Stimulated activated CD8-positive, alpha-beta memory T cell treated with anti-CD3 and anti-CD28 coated beads, Interleukin-15, amount 100 ng/mL, for 24 hours (primary cell): ENCODE measurements at places on chromosomes 5 and 9.

GRCh38 chr9:5593904-5594303 is 35.0 kb upstream of the RIC1 start:
- DNase-seq: no peak

GRCh38 chr9:91193658-91194391 is 167.9 kb downstream of the AUH start:
- peak; percentile 55 for DNase-seq

GRCh38 chr5:140251527-140251973 is 51.4 kb downstream of the PFDN1 start:
- DNase-seq: peak; percentile 8

GRCh38 chr5:133086366-133086875 is 34.6 kb downstream of the HSPA4 start:
- DNase-seq: no peak

- no peak for DNase-seq
Observed at GRCh38 chr5:166341740-166342337, 1949.6 kb upstream of the WWC1 start.

DNA sequence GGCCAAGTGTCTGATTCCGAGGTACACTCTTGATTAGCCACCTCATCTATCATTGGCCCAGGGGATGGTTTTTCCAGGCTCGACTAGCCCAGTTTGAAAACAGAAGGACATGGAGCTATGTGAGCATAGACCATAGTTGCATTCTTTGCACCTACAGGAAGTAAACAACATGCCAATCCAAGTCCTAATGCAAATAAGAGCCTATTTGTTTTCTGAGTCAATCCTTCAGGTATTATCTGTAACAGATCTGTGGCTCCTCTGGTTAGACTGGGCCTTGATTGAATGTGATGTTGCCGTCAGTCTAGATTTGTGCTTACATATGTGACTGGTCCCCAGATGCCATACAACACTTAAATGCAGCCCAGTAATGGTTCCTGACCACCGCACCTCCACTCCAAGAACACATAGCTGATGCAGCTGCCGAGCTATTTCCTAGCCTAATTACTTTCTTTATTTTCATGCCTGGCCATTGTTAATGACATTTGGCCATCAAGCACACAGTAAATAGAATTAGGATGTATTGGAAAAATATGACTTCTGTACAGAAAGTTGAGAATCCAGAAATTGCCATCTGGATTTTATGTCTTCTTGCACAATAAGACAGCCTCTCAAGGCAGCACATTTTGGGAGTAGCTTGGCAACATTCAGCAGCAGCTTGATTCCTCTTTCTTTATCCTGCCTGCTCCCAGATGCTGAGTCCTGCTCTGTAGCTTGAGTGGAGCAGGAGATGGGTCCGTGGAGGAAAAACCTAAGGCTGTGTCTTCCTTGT is 29.5 kb upstream of the ARHGAP26 start:
- DNase-seq: no peak

- DNase-seq: no peak
Observed at GRCh38 chr5:52947208-52947607, 41.9 kb upstream of the ITGA2 start.

- no peak for DNase-seq
Observed at GRCh38 chr5:90882448-90882847, 323.9 kb downstream of the ADGRV1 start.

- no peak for DNase-seq
Observed at GRCh38 chr9:113255438-113255837, 19.9 kb downstream of the CDC26 start.

DNA sequence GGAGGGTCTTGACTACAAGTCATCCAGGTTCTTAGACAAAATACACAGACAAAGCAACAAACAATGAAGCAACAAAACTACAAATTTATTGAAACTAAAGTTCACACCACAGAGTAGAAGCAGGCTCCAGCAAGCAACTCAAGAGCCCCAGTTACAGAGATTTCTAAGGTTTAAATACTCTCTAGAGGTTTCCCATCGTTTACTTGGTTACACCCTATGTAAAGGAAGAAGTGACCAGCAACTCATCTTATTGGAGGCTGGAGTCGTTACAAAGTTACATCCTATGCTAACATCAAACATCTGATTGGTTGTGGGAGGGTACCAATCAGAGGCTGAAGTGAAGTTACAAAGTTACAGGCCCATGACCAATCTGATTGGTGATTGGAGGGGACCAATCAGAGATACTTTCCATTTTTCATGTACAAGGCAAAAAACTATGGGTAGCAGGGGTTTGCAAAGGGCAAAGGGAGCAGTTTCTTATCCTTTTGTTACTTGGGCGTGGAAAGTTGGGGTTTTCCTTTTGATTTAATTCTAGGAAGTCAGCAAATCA is 2292.6 kb upstream of the C9orf72 start:
- DNase-seq: no peak

DNA sequence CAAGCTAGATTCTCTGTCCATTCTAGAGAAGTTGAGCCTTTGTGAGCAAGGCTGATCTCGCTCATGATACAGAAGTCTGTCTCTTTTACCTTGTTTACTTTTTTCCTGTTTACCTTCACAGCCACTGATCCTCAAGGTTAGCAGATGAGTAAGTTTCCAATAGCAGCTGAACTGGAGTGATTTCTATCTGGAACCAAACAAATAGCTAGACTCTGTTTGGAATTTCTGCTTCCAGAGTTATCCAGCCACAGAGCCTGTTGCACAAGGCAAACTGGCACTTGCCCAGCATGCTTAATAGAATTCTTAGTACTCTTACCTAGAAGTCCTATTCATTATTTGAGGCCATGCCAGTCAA is 12.8 kb upstream of the PANK3 start:
- DNase-seq: no peak

- DNase-seq: no peak
Observed at GRCh38 chr5:156824800-156825199, 25.3 kb upstream of the PPP1R2B start.
